ENCODE measurements at places on chromosomes 7 and 10.

DNA sequence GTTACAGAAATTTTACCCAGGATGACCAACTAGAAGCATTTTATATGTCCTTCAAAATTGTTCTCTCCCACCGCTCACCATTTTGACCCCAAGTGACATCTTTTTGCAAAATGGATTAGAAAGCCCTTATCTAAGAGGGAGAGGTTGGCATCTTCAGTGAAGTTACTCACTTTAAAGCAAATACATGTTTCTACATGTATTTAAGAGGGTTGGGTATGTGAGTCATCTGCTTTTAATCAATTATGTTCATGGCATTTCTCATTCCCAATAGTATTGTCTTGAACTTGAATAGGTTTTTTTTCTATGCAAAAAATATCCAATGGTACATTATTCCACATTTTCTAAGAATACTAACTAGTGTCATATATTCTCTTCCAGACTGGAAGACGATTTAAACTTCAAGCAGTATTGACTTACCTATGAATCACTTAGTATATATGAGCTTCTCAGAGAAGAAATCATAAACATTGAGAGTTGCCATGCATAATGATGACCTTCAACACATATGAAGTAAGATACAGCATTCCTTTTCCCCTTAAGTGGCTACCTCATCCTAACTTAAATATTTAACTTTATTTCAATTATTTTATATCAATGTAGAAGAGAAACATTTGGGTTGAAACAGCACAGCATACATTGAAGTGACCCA is 132.8 kb downstream of the POLR1F start:
- no peak for DNase-seq

DNA sequence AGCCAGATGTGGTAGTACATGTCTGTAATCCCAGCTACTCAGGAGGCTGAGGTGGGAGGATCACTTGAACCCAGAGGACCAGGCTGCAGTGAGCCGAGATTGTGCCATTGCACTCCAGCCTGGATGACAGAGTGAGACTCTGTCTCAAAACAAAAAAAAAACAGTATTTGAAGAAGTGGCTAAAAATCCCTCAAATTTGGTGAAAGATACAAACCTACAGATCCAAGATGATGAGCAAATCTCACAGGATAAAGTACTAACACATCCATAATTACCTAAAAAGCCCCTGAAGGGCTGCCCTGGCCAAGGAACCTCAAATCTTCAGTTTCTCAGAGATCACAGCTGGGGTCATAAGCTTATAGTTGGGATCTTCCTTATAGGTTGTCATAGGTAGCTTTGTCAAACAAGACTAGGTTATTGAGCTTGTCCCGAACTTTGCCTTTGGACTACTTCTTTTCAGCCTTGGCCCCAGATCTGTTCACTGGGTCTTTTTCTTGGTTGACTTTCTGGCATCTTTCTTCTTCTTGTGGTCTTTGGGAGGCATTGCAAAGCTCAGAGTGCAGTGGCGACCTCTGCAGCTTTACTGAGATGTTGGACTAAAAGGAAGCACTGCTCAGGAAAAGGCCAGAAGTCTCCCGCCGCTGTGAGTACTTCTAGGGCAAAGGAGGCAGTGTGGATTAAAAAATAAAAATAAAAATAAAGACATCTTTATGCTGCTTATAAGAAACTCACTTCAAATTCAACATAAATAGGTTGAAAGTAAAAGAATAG is 28.6 kb upstream of the SAR1A start:
- DNase-seq = no peak

DNA sequence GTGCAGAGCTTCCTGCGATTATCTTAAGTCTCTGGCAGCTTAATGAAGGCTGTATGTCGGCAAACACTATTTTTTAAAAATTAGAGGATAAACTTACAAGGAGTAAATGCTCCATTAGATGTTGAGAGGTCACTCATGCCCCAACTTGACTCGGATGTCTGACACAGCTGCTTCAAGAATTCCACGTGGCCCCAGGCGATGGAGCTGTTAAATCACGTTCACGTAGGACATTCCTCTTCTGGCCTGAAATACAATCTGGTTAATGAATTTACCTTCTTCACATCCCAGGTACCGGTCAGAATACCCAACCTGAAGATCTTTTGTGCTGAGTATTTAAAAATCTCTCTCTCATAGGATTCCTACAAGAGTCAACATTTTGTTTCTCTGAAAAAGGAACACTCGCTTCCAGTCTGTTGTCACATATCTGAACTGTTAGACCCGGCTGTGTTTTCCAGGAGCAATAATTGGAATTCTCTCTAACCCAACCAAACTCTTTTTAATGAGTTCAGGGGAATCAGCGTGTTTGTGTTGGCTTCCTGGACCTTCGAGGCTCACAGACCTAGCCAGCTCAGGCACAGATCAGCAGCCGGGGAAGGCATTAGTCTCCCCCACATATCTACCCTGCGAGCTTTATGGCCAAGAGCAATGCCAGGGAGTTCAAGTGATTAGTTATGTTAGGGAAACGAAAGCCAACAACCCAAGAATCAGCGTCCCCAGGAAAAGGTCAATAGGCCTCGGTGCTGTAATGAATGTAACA is 284.9 kb downstream of the FGFR2 start:
- peak; percentile 22 for DNase-seq

DNA sequence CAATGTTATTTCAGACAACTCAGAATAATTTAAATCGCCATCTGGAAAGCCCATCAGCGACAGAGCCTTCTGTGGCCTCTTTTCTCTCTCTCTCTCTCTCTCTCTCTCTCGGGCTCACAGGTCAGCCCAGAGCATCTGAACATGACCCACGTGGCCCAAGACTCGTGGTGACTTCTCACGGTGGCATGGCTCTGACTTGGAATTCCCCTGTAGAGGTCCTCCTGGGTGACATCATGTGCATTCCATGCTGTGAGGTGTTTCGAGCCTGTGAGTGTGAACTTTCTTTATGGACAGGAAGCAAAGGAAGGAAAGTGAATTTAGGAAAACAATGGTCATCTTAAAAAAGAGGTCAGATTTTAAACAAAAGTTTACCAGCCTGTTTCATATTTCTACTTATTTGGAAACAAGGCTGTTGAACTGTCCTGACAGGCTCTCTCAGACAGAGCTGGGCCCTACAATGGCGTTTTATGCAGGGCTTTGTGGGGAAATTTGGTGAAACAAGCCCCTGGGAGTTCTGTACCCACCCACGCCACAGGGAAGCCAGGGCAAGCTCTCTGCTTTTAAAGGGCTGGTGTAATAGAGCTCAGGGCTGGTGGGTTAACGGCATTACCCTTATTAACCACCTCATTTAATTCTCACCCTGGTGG is 359.7 kb upstream of the ZNF32 start:
- DNase-seq = no peak

DNA sequence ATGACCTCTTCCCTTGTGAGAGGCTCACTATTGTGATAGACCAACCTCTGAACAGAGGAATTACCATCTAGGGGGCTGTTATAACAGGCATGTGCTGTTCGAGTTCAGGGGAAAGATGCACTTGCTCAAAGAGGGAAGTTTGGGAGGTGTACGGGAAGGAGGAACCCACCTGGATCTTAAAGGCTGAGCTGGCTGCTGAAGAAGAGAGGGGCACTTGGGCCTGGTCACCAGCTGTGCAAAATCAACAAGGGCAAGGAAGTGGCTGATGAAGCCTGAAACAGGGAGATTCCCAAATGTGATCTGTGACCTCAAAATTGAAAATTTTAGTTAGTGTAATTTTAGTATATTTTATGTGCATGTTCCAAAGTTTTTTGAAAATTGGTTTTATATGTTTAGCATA is 407.2 kb downstream of the AUTS2 start:
- DNase-seq = no peak

- DNase-seq = peak; percentile 89
These were observed 19.8 kb downstream of the ZNF467 start for GRCh38 chr7:149753375-149754233.
